ENCODE measurements at places on chromosomes 4 and X. TPM values are rescaled to one million over a fixed set of nuclear protein-coding genes. Genes with fewer than 3 reads are reported as not detected.

BST1 gene
- total RNA-seq = 3.3 TPM

UNC5C gene
- total RNA-seq = not detected

CC2D2A gene
- total RNA-seq = 1.8 TPM

SPOCK3 gene
- total RNA-seq = not detected

PNMA6F gene
- not detected for total RNA-seq

GLRA3 gene
- total RNA-seq = not detected

AASDH gene
- total RNA-seq = 4.8 TPM
